Glutamatergic neuron (in vitro differentiated cells): ENCODE measurements at places on chromosomes 1 and 21. TPM values are rescaled to one million over a fixed set of nuclear protein-coding genes. Genes with fewer than 3 reads are reported as not detected.

Gene CELA2B
- total RNA-seq = not detected

DNA sequence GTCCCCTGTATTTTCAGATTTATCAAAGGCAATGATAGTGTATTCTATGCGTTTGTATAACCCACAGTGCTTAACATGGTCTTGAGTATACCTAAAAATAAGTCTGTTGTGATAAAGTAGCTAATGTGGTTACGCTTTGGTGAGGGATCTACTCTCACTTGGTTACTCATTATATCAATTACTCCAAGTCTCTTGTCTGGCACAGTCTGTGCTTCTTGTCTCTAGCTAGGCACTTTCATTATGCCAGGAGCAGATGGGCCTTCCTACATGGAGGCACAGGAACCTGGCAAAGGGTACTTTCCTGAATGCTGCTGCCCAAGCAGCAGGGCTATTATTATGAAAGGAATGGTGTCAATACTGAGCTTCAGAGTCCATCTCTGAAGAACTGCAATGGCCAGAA lies 4.2 kb upstream of the PTPN22 start:
- H3K36me3 ChIP-seq = no peaks in the 10 kb centered on the region
- H3K27me3 ChIP-seq = no peaks in the 10 kb centered on the region
- H3K4me3 ChIP-seq = no peak overlapping the region
- no peaks in the 10 kb centered on the region for H3K4me1 ChIP-seq
- H3K27ac ChIP-seq = no peak overlapping the region

DNA sequence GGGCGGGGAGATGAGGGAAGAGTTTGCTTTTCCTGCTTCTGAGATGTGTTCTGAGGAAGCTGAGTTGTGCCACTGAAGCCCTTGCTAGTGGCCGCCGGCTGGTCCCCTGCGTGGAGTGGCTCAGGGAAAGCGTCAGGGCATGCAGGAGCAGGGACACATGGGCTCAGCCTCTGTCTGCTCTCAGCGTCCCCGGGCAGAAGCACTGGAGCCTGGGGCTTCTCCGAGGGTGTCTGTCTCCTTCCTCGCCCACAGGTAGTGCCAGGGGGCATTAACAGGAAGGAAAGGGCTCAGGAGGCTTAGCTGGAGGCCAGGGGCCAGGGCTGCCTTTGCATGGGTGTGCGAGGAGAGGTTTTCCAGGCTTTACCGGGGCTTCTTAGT lies 7.3 kb downstream of the PRDM16 start:
- H3K36me3 ChIP-seq = no peaks in the 10 kb centered on the region
- peaks cover 3% of the 10 kb centered on the region for H3K4me1 ChIP-seq
- H3K4me3 ChIP-seq = no peak overlapping the region

- no peaks in the 10 kb centered on the region for H3K4me1 ChIP-seq
- DNase-seq = no peak
Observed at GRCh38 chr1:73576083-73576482, 621.9 kb downstream of the LRRIQ3 start.
